ENCODE measurements at places on chromosomes 2 and 18. TPM values are rescaled to one million over a fixed set of nuclear protein-coding genes. Genes with fewer than 3 reads are reported as not detected.

The SERPINB3 gene
- total RNA-seq: not detected

The NEMP2 gene
- 4.7 TPM for total RNA-seq

The SNX17 gene
- 165 TPM for total RNA-seq

The L3MBTL4 gene
- total RNA-seq: 0.88 TPM

The STPG4 gene
- total RNA-seq: 0.72 TPM

The POTEE gene
- total RNA-seq: not detected

The OTX1 gene
- not detected for total RNA-seq

GRCh38 chr18:36468161-36468560, 170.6 kb downstream of the FHOD3 start:
- H3K4me3 ChIP-seq: no peak overlapping the region
- H3K4me1 ChIP-seq: no peaks in the 10 kb centered on the region
- H3K27ac ChIP-seq: no peak overlapping the region

DNA sequence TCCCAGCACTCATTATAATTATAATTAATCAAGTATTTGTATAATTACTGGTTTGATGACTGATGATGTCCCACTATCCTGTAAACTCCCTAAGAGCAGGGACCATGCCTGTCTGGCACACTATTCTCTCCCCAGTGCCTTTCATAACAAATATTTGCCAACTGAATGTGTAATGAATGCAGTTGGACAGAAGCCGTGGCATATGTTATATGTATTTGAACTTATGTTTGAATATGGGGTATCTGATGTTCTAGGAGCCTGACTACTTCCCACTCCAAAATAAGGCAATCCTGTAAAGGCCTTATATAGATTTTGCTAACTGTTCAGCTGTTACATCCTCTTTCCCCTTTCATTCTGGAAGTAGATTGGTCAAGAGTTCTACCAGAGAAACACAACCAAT, 19.7 kb downstream of the OSBPL6 start:
- H3K4me1 ChIP-seq: no peaks in the 10 kb centered on the region
- no peaks in the 10 kb centered on the region for H3K27me3 ChIP-seq
- no peaks in the 10 kb centered on the region for H3K36me3 ChIP-seq

- H3K4me1 ChIP-seq: peaks cover 20% of the 10 kb centered on the region
- DNase-seq: no peak
- H3K4me3 ChIP-seq: no peak overlapping the region
- H3K27me3 ChIP-seq: no peaks in the 10 kb centered on the region
- peaks cover 46% of the 10 kb centered on the region for H3K36me3 ChIP-seq
Measured at GRCh38 chr2:112092286-112093041, 37.4 kb downstream of the TMEM87B start.

- no peak for DNase-seq
- no peak overlapping the region for H3K4me3 ChIP-seq
- no peaks in the 10 kb centered on the region for H3K4me1 ChIP-seq
- peaks cover 2% of the 10 kb centered on the region for H3K27me3 ChIP-seq
- H3K27ac ChIP-seq: no peak overlapping the region
Measured at GRCh38 chr2:106020821-106021661, 173.1 kb downstream of the UXS1 start.

GRCh38 chr2:42809819-42810120, 17.4 kb upstream of the HAAO start:
- DNase-seq: peak; percentile 98
- peak overlapping the region; percentile 64 for H3K27ac ChIP-seq
- H3K36me3 ChIP-seq: no peaks in the 10 kb centered on the region
- peaks cover 10% of the 10 kb centered on the region for H3K4me1 ChIP-seq
- H3K4me3 ChIP-seq: peak overlapping the region; percentile 68
- no peaks in the 10 kb centered on the region for H3K27me3 ChIP-seq

GRCh38 chr2:202632682-202633290, 2.0 kb upstream of the FAM117B start:
- H3K36me3 ChIP-seq: no peaks in the 10 kb centered on the region
- no peaks in the 10 kb centered on the region for H3K27me3 ChIP-seq

GRCh38 chr2:127102521-127103242, 4.3 kb downstream of the BIN1 start:
- H3K27me3 ChIP-seq: no peaks in the 10 kb centered on the region
- no peaks in the 10 kb centered on the region for H3K36me3 ChIP-seq
- DNase-seq: no peak
- no peak overlapping the region for H3K27ac ChIP-seq

DNA sequence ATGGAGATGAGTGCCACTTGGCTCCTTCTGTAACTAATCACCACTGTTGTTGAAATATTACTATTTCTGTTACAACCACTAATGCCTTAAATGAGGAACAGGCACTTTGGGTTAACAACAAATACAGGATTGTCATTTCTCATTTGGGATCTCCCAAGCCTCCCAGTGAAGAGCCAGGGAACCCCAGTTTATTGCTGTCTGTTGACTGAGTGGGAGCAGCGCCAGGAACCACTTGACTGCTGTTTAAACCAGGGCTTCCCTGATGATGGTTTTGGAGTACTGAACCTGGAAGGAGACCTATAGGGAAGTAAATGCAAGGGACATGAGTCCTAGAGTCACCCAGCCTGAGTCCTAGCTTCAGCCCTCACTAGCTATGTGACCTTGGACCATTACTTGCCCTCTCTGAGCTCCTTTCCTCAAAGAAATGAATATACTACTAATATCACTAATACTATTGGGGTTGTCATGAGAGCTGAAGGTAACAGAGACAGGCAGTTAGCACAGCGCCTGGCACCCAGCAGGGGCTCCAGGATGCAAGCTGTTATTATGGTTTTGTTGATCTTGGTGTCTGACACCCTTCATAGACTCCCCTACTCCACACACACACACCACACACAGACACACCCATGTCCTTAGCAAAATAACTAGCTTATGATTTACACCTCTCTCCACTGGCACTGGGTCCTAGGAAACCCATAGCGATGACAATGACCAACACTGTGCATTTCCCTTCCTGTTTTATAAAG, 104.2 kb upstream of the FZD7 start:
- peaks cover 33% of the 10 kb centered on the region for H3K4me1 ChIP-seq
- no peaks in the 10 kb centered on the region for H3K36me3 ChIP-seq
- no peaks in the 10 kb centered on the region for H3K27me3 ChIP-seq
- no peak for DNase-seq
- H3K27ac ChIP-seq: no peak overlapping the region
- no peak overlapping the region for H3K4me3 ChIP-seq

GRCh38 chr18:75247611-75248421, 37.2 kb downstream of the TSHZ1 start:
- H3K4me1 ChIP-seq: peaks cover 22% of the 10 kb centered on the region
- no peaks in the 10 kb centered on the region for H3K27me3 ChIP-seq
- peak overlapping the region; percentile 91 for H3K27ac ChIP-seq
- peak overlapping the region; percentile 69 for H3K4me3 ChIP-seq
- H3K36me3 ChIP-seq: no peaks in the 10 kb centered on the region

GRCh38 chr2:56681659-56682396, 498.0 kb downstream of the CCDC85A start:
- peaks cover 4% of the 10 kb centered on the region for H3K4me1 ChIP-seq
- H3K27ac ChIP-seq: no peak overlapping the region
- no peak for DNase-seq
- no peak overlapping the region for H3K4me3 ChIP-seq
- H3K27me3 ChIP-seq: no peaks in the 10 kb centered on the region
- no peaks in the 10 kb centered on the region for H3K36me3 ChIP-seq
